ENCODE measurements at places on chromosomes 3 and 15.

- no peak overlapping the region for H3K27ac ChIP-seq
- DNase-seq: no peak
- no peak overlapping the region for H3K4me3 ChIP-seq
- H3K27me3 ChIP-seq: no peaks in the 10 kb centered on the region
- H3K4me1 ChIP-seq: no peaks in the 10 kb centered on the region
Observed at GRCh38 chr3:133695560-133696171, 33.9 kb upstream of the TOPBP1 start.

GRCh38 chr15:34116620-34117019, 14.7 kb downstream of the PGBD4 start:
- no peak overlapping the region for H3K27ac ChIP-seq
- H3K4me3 ChIP-seq: no peak overlapping the region
- H3K36me3 ChIP-seq: no peaks in the 10 kb centered on the region

DNA sequence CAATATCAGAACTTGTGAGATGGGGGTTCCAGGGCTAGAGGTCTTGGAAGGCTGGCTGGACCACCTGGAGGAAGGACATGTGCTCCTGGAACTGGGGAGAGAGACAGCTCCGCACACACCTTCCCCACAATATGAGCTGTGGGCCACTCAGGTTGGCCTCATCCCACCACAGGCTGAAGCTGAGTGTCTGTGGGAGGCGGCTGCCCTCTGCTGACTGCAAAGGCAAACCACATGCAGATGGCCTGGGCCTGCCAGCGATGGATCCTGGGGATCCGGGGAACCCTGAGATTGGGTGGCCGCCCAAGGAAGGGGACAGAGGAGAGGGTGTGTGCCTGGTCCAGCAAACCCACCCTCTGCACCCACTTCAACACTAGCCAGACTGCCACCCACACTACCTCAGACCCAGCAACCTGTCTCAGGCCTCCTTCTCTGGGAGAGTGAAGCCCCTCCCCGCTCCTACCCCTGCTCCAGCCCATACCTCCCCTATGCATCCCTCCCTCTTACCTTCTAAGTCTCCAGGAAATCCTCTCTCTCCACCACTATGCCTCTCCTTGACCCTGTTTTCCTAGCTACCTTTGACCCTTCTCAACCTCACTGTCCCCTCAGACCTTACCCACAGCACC, 44.8 kb downstream of the CYP11A1 start:
- no peaks in the 10 kb centered on the region for H3K27me3 ChIP-seq
- H3K4me1 ChIP-seq: no peaks in the 10 kb centered on the region
- peak; percentile 21 for DNase-seq
- H3K36me3 ChIP-seq: no peaks in the 10 kb centered on the region
- no peak overlapping the region for H3K4me3 ChIP-seq

DNA sequence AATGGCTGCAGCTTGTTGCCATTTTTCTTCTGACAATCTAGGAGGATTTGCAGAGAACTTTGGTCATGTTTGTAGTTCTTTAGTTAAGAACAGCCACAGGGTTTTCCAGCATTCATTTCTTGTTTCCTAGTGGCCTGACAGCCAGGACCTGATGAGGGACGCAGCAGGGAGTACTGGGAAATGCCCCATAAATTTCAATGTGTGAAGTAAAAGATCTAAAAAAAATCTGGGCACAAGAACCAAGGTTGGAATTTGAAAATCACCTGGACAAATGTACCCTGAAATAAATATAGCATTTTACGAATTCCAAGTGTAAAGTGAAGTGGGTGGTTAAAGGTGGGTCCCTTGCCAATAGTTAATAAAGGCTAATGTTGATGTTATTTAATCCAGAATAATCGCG, 195.0 kb downstream of the ZIC1 start:
- H3K36me3 ChIP-seq: no peaks in the 10 kb centered on the region
- no peak overlapping the region for H3K27ac ChIP-seq
- H3K27me3 ChIP-seq: no peaks in the 10 kb centered on the region
- no peak for DNase-seq
- H3K4me1 ChIP-seq: no peaks in the 10 kb centered on the region

Data from keratinocyte (primary cell).